ENCODE measurements at places on chromosomes 16 and 17.

- DNase-seq: no peak
Measured at GRCh38 chr17:78197147-78197832, 10.1 kb downstream of the AFMID start.

DNA sequence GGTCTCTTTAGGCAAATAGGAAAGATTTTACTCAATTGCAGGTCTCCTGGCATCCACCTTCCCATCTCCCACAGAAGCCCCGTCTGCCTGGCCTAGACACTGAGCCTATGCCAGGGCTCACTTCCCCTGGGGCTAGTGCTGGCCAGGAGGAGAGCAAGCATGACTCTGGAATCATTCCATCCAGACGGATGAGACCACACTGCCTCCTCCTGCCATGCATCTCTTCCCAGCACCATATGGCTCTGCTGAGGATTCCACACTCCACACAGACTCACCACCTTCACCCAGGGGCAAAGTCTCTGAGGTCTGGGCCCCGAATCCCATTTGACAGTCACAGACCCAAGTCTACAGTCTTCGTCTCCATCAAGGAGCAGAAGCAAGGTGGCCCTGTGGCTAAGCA lies 346.5 kb downstream of the C16orf95 start:
- no peak for DNase-seq

- DNase-seq: no peak
Measured at GRCh38 chr16:24051125-24051524, 205.0 kb upstream of the CACNG3 start.

- DNase-seq: no peak
Measured at GRCh38 chr17:77844681-77845080, 113.8 kb upstream of the TNRC6C start.
